ENCODE measurements at places on chromosomes 2 and 18.
A peak's percentile ranks its signal among the peaks of the same experiment; 100 is the strongest.

DNA sequence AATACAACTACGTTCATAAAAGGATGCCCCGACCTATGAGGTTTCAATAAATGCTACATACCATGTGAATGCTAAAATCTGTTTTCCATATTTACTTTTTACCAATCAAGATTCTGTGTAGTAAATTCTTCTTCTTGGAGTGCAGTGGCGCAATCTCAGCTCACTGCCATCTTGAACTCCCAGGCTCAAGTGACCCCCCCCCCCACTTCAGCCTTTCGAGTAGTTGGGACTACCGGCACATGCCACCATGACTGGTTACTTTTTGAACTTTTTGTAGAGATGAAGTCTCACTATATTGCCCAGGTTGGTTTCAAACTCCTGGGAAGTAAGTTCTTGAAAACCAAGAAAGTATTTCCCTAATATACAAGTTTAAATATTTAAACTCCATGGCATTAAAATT, 14.4 kb upstream of the USP34 start:
- DNase-seq, result no peak

GRCh38 chr2:106572541-106573450, 85.6 kb downstream of the CD8B2 start:
- DNase-seq, result peak; percentile 43

GRCh38 chr18:73151086-73151485, 283.3 kb upstream of the NETO1 start:
- DNase-seq, result no peak

DNA sequence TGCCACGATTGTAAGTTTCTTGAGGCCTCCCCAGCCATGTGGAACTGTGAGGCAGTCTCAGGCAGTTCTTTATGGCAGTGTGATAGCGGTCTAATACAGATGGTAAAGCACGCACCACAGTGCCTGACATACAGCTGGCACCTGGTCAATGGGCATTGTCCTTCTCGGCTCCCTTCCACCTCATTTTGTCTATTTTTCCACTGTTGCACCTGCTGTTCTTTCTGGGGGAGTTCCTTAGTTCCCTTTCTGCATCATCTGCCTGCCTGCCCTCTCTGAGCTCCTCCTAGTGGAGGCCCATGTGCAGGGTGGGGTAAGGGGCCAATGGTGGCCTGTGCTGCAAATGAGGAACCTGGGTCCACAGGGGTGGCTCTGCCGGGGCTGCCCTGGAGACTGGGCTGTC, 157.6 kb downstream of the LPIN1 start:
- DNase-seq, result no peak

DNA sequence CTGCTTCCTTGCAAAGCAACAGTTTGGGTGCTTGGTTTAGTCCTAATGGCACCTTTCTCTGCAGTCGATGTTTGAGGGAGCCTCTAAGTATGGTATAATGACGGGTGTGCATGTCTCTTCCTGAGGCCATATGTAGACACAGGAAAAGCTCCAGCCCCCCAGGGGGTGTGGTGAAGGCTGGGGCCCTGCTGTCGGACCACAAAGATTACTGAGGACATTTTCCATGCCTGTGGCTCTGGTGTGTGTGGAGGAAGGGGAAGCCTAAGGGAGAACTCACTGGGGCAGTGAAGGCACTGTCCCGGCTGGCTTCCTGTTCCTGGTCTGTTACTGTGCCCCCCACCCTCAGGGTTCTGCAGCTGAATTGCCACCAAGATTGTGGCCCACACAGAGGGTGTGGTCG, 187.1 kb downstream of the FHOD3 start:
- DNase-seq, result peak; percentile 27
